ENCODE measurements at places on chromosomes 3 and 15.

DNA sequence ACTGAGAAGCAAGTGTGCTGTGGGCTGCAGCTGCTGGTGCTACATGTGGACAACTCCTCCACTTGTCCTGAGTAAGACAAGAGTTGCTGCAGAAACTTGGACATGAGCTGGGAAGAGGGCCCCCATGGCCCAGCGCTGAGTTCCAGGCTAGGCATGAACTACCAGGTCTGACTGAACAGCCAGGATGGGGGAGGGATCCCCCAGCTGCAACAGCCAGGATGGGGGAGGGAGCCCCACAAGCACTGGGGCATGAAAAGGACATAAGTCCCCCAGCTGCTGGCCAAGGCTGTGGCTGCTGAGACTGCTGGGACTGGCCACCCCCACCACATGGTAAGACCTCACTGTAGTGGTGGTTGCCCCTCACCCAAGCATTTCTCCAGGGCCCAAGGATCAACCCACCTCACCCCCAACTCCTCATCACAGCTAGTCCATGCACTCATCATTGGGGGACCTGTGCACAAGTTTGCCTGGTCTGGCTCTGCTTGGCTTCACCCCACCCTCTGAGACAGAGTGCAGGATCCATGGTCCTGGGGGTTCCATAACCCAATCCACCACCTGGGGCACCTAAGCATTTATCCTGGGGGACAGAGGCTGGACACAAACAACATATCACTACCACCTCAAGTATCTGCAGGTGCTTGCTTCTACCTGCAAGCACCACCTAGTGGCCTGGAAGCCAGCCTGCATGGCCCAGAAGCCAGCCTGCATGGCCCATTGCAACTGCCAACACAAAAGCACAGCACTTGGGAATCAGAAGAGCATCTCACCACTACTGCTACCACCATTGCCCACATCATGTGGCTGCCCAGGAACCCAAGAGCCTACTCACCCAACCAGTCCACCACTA is 84.5 kb upstream of the STT3B start:
- ATAC-seq: peak; percentile 66

GRCh38 chr3:117880638-117881037 is 1154.0 kb downstream of the IGSF11 start:
- ATAC-seq: no peak

DNA sequence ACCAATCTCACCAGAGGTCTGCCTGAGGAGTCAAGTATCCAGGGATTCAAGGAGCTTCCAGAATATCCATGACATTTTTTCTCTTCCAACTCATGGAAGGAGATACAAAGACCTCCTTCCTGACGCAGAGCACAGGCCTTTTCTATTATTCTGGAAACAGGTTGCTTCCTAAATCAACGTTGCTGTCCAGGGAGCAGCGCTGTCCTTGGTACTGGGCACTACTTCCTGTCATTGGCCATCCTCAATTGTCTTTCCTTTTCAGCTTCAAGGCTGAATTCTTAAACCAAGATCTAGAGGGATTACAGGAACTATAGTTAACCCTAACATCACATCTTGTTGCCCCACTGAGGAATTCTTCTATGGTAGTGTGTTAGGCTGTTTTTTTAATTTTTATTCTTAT is 50.4 kb upstream of the TBC1D21 start:
- no peak for ATAC-seq

GRCh38 chr3:172209333-172210321 is 170.2 kb downstream of the FNDC3B start:
- no peak for ATAC-seq

- no peak for ATAC-seq
Measured at GRCh38 chr15:41474436-41474835, 19.2 kb upstream of the ITPKA start.

DNA sequence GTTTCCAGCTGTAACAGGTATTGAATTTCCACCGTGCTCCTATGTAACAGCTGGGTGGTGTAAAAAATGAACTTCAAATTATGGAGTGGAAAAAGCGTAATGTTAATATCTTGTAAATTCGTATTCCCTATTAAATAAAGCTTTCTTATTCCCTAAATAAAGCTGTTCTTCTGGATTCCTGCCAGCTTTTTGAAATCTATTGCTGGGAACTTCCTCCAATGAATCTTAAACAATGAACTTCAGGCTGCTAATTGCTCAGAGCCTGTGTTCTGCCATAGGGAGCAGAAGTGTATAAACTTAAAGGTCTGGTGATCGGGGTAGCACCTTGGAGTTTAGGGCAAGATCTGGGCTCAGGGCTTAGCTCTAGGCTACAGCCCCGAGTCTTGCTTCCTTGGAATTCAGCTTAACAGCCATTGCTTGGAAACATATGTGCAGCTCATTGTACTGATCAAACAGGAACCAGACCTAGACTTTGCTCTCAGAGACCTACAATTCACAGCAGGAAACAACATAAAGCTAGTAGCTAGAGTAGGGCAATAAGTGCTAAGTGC is 1.4 kb downstream of the ARL14 start:
- no peak for ATAC-seq

DNA sequence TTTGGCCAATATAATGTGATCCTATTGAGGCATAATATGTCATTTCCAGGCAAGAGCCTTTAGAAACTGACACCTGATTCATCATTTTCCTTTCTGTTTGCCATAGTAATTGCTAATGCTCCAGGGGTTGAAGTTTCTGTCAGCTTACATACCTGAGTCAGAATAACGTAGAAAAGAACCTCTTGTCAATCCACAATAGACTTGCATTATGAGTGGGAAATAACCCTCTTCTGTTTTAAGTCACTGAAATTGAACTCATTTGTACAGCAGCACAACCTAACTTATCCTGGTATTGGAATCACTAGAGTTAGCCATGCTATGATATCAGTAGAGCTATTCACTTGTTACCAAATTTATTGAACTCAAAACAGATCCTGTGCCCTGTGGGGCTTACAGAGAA is 101.7 kb upstream of the TP63 start:
- peak; percentile 89 for ATAC-seq

DNA sequence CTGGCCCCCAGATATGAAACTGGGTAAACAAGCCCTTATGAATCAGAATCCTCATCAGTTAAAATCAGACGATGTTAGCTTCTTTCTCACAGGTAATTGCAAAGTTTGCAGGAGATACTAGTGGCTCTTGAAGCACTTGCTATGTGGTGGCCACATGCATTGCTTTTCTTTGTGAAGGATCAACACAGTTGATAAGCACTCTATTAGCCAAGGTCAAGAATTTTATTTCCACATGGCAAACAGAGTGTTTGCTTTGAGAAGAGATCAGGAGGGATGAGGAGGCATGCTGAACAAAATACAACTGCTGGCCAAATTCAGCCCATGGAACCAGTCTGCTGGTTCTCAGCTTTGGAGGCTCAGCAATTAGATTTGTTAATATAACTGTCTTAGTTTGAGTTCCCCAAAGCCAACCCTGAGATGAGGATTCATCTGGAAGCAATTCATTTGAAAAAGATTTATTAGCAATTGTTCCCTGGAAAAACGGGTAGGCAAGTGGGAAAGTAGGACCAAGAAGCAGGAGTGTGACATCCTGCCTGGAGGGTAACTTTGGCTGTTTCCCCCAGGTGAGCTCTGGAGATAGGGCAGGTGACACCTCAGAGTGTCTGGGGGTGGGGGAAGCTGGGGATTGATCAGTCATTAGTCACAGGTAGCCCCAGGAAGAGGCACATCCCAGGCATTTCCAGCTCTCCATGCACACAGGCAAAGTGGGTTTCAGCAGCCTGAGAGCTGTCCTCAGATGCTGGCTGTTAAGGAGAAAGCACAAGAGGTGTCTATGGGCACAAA is 180.3 kb downstream of the ABHD5 start:
- no peak for ATAC-seq

DNA sequence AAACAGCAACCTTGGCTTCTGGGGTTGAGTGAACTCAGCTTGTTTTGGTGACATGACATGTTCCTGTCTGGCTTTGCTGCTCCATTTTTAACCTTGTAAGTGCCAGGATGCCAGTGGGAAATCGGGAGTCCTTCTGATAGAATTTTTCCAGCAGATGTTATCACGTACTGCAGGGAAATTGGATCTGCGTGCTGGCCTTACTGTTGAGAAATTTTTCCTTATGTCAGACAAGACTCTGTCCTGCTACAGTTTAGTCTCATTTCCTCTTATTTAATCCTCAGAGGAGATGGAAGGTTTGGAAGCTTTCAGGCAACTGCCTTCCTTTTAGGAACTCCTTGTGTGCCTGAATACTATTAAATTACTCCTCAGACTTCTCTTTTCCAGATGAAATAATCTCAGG is 80.6 kb downstream of the PGPEP1L start:
- ATAC-seq: no peak

DNA sequence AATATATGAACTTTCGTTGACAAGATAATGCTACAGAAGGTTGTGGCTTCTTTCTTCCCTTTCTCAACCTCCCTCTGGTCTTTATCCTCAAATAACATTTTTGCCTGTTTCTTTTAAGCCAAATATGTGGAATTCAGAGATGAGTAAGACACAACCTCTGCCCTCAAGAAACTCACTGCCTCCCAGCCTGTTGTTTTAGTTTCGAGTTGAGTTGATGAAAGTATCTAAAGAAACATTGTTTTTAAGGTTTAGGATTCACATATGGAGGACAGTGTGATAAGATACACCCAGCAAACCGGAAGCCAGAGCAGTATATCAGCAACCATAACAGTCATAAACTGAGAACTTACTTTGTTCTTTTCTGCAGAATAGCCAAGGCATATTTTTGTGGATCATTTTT is 218.6 kb downstream of the THSD4 start:
- ATAC-seq: peak; percentile 84

GRCh38 chr3:126508564-126508964 is 9.0 kb downstream of the UROC1 start:
- no peak for ATAC-seq

GRCh38 chr3:37053337-37053736 is 60.0 kb downstream of the MLH1 start:
- no peak for ATAC-seq

DNA sequence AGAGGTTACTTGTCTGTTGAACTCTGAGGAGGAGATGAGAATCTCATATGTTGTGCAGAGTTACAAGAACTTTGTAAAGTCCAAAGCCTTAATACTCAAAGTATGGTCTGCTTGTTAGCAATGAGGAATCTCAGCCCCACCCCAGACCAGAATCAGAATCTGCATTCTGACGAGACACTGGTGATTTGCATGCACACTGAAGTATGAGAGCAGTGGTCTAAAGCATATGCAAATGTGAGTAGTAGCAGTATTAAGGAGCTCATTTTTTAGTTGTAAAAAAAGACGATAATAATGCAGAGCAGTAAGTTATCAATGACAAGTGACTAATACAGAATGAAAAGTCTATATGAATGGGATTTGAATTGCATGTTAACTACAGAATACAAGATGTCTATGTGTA is 327.7 kb downstream of the RYR3 start:
- ATAC-seq: no peak

DNA sequence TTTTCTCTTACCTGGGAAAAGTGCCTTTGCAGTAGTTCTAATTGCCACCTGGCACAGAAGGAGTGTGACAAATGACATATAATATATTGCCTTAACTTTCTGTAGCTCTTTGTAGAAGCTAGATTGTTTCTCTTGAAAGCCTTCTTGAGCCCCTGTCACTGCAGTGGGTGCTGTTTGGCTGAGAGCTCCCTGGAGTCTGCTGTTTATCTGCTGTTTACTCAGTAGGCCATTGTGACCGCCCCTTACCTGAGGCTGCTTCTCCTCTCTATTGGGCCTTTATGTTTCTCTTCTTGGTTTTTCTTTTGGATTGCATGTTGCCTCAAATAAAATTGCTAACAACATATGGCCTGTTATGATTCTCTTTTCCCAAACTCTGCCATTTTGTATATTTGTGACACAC is 16.7 kb downstream of the MAP2K5 start:
- ATAC-seq: no peak

- no peak for ATAC-seq
Measured at GRCh38 chr3:100027321-100027720, 87.0 kb downstream of the FILIP1L start.

DNA sequence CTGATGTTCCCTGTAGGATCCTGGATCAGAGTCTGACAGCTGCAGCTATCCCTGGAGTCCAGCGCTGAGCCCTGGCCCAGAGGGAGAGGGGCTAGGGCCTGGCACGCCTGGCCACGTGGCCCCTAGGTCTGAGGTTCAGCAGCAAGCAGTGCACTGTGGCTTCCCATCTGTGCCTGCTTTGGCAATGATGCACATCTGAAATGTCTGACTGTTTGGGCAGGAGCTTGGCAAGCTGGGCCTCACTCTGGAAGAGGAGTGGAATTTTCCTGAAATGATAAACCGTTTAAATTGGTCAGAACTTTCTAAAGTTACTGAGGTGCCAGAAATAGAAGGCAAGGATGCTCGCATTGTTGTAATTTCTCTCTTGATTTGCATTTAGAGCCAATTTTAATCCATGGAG is 48.8 kb upstream of the MRPS22 start:
- no peak for ATAC-seq

DNA sequence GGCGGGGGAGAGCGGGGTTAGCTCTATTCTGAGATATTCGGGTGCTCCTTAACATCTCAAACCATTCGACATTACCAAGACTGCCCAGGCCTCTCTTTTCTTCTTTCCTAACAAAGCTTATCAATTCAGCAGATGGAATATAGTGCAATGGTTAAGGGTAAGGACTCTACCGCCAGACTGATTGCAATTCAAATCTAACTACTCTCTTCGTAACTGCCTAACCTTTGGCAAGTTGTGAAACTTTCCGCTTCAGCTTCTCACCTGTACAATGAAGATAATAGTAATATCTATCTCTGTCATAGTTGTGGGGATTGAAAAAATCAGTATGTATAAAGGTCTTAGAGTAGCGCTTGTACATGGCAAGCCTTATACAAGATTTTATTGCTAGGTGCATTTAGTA is 972 bp downstream of the UBA5 start:
- peak; percentile 5 for ATAC-seq

- ATAC-seq: peak; percentile 91
Measured at GRCh38 chr3:187986514-187986934, 167.4 kb upstream of the LPP start.

DNA sequence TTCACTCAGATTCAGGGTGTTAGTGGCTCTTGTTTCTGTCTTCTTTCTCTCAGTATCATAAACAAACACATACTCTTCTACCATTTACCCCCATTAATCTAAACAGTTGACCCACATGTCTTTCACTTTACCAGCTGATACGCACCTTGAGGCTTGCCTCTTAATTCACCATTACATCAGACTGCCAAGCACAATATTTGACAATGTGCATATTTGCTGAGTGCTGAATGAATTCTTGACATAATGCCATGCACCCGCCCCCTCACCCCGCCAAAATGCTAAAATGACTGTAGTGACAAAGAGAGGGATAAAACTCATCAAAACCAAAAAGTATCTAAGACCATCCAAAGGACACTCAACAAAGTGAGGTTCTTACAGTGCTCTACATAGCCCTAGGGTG is 57.4 kb downstream of the NGLY1 start:
- no peak for ATAC-seq

- ATAC-seq: peak; percentile 53
Measured at GRCh38 chr15:70234256-70234905, 136.7 kb upstream of the TLE3 start.

- no peak for ATAC-seq
Measured at GRCh38 chr3:138449490-138449889, 15.1 kb downstream of the ESYT3 start.
